Left ventricle myocardium inferior (tissue), 1 donor: ENCODE measurements at places on chromosomes 12 and 14. TPM values are rescaled to one million over a fixed set of nuclear protein-coding genes. Genes with fewer than 3 reads are reported as not detected.

TPPP2 gene
- 1.6 TPM for total RNA-seq

PTMS gene
- total RNA-seq: 104 TPM

EID3 gene
- 0.60 TPM for total RNA-seq

- H3K4me1 ChIP-seq: no peaks in the 10 kb centered on the region
- no peak overlapping the region for H3K4me3 ChIP-seq
- H3K36me3 ChIP-seq: no peaks in the 10 kb centered on the region
- H3K27me3 ChIP-seq: no peaks in the 10 kb centered on the region
- DNase-seq: no peak
- no peak overlapping the region for H3K27ac ChIP-seq
These were observed 15.1 kb downstream of the FRMD6 start for GRCh38 chr14:51666826-51667225.

- H3K4me3 ChIP-seq: no peak overlapping the region
- no peaks in the 10 kb centered on the region for H3K27me3 ChIP-seq
- no peaks in the 10 kb centered on the region for H3K4me1 ChIP-seq
- DNase-seq: no peak
- H3K36me3 ChIP-seq: no peaks in the 10 kb centered on the region
- no peak overlapping the region for H3K27ac ChIP-seq
These were observed 37.8 kb downstream of the LLPH start for GRCh38 chr12:66092559-66093269.

TAS2R14 gene
- 0.58 TPM for total RNA-seq

DNA sequence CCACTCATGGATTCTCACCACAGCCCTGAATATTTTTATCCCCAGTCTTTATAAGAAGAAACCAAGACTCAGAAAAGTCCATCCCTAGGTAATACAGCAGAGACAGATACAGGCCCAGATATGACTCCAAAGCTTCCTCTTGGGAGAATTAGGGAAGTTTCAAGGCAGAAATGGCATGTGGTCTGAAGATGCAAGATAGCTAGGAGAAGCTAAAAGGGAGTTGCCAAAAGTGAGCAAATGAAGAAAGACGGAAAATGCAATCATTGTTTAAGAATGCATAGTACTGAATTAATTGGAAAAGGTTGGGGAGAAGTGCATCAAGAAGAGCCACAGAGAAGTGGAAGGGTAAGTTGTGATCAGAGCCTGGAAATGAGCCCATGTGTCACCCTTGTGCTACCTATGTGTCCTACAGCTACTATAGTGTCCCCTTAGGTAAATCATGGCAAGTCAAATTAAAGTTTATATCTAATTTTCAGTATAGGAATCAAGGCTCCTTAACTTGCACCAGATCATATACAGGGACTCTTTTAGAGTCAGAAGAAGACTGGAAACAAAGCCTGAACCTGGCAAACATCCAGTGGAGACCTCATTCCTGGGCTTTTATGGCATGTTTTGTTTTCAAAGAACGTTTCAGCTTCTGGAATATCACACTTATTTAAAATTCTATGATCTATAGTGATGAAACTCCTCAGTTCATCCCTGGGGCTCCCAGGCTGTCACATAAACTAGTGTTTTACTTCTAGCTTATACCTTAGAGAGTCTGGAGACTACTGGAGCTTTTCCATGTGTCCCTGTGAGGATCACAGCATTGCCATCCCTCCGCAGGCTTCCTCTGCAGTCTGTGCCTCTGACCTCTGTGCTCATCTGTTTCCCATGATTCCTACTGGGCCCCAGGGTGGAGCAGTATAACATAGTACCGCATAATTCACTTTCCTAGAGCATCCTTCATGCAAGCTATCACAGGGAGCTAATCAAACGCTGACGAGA lies 189.0 kb upstream of the CDKN3 start:
- H3K27ac ChIP-seq: no peak overlapping the region
- H3K36me3 ChIP-seq: no peaks in the 10 kb centered on the region
- peaks cover 6% of the 10 kb centered on the region for H3K27me3 ChIP-seq
- no peak for DNase-seq

TDRD9 gene
- total RNA-seq: 4.8 TPM

DNA sequence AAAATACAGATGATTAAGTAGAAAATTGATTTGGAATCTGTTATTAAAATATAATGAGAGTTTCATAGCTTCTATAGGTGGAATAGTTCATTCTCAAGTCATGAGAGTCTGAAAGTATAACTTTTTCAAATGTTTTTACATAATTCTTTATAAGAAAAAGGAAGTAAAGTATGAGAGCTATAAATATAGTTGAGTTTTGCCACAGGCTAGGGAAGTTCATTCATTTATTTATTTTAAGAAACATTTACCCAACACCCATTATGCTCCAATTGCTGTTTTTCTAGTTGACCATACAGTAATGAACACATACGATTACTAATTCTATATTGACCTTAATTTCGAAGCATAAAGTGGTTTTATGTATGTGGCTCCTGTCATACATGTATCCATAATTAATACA lies 24.8 kb downstream of the LRRIQ1 start:
- H3K4me1 ChIP-seq: no peaks in the 10 kb centered on the region
- no peak overlapping the region for H3K27ac ChIP-seq
- H3K4me3 ChIP-seq: no peak overlapping the region
- no peak for DNase-seq

NRXN3 gene
- total RNA-seq: 1.2 TPM

GRCh38 chr12:1533602-1534304 lies 60.6 kb downstream of the FBXL14 start:
- peaks cover 73% of the 10 kb centered on the region for H3K27me3 ChIP-seq
- no peak for DNase-seq
- H3K36me3 ChIP-seq: no peaks in the 10 kb centered on the region
- no peak overlapping the region for H3K27ac ChIP-seq
- H3K4me1 ChIP-seq: peaks cover 17% of the 10 kb centered on the region
- no peak overlapping the region for H3K4me3 ChIP-seq

GRCh38 chr14:87705439-87705896 lies 287.5 kb downstream of the GALC start:
- no peak for DNase-seq
- H3K4me1 ChIP-seq: no peaks in the 10 kb centered on the region
- no peaks in the 10 kb centered on the region for H3K36me3 ChIP-seq
- H3K27ac ChIP-seq: no peak overlapping the region

DNA sequence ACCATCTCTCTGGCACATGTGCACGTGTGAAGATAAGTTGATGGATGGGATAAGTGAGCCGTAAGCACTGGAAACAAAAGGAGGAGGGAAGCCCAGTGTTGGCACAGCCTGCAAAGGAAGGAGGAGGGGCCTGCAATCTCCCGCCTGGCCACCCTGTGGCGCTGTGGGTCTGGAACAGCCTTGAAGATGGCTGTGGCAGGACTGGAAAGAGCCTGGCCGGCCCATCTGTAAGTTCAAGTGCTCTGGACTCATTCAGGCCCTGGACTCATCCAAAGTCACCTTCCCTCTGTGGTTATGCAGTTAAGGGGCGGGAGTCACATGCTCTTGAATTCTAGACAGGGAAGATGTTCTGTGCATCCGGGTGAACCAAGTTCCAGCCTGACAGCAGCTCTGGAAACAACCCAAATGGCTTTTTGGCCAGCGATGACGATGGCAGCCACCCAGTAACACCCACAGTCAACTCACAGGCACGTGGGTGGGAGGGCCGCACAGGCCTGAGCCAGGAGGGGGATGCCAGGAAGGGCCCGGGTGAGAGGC lies 50.4 kb downstream of the CHGA start:
- H3K27ac ChIP-seq: peak overlapping the region; percentile 89
- H3K4me3 ChIP-seq: no peak overlapping the region
- DNase-seq: peak; percentile 82
- peaks cover 16% of the 10 kb centered on the region for H3K36me3 ChIP-seq

DNA sequence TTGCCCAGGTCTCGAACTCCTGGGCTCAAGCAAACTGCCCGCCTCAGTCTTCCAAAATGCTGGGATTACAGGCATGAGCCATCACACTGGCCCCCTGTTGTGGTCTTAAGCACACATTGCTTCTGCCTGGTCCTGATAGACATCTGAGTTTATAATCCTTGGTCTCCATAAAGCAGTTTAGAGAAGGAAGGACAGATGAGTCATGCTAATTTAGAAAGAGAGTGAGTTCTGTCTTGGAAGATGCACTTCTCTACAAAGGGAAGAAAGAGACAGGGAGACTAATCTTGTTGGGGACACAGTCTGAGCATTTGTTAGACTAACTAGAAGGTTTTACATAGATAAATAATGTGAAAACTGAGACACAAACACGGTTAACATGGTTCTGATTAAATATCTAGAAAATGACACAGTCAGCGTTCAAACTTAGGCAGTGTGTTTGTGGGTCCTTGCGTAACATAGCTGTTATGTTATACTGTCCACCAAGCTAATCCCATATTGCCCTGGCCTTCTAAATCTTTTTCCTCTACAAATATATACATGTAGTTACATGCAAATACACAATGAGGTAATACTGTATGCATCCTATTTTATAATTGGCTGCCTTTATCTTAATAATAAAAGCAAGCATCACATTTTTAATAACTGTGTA lies 31.0 kb downstream of the SAMD4A start:
- no peak overlapping the region for H3K4me3 ChIP-seq
- H3K36me3 ChIP-seq: no peaks in the 10 kb centered on the region
- no peak overlapping the region for H3K27ac ChIP-seq
- DNase-seq: no peak
- no peaks in the 10 kb centered on the region for H3K27me3 ChIP-seq

DNA sequence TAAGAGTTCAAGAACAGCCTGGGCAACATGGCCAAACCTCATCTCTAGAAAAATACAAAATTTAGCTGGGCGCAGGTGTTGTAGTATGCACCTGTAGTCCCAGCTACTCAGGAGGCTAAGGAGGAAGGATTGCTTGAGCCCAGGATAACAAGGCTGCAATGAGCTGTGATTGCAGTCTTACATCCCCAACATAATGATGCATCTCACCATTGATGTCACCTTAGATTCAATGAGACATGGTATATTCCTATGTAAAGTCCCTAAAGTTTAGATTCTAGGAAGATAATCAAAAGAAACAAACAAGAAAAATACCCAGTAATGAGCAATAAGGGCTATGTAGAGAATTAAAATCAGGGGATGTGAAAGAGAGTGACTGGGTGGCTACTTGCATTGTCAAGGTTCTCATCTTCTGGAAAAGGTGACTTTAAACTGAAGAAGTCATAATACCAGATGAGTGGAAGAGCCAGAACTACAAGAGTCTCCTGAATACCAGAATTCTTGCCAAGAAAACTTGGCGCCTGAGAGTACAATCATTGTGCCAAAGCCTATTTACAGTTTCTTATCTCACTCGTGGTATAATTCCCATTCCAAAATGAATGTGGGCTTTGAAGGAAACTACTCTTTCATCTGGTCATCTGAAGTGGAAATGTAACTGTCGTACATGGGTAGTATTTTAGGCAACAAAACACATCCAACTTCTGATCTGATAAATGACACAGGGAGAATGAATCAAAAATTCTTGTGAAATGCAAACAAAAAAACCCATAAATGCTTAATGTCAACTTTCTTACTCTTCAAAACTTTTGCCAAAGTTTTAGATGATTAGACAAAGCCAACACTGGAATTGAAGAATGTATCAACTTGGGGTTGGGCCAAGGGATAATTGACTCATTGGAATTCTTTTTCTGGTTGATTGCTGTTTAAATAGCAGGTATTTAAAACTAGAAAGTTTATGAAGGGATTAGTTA lies 81.1 kb upstream of the ST8SIA1 start:
- peak overlapping the region; percentile 73 for H3K27ac ChIP-seq
- no peaks in the 10 kb centered on the region for H3K27me3 ChIP-seq
- H3K36me3 ChIP-seq: no peaks in the 10 kb centered on the region
- DNase-seq: no peak
- peaks cover 30% of the 10 kb centered on the region for H3K4me1 ChIP-seq
- no peak overlapping the region for H3K4me3 ChIP-seq

GRCh38 chr14:103393676-103394626 lies 8.7 kb downstream of the MARK3 start:
- no peaks in the 10 kb centered on the region for H3K36me3 ChIP-seq
- no peak for DNase-seq
- H3K4me3 ChIP-seq: peak overlapping the region; percentile 46
- H3K27me3 ChIP-seq: no peaks in the 10 kb centered on the region
- H3K4me1 ChIP-seq: peaks cover 97% of the 10 kb centered on the region

DNA sequence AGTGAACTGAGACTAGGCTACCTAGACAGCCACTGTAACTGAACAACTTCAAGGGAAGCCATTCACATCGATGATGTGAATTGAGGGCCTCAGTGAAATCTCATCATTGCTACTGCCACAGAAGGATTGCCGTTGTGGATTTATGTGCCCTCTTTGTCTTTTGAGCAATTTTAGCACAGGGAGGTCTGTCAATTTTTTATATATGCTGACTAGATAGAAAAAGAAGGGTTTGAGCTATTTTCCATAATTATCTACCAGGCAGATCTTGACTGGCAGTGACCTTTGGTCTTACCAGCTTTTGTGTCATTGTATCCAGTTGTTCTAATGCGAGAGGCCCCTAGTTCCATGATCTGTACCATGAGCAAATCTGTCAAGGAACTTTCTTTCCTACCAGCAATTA lies 179.4 kb downstream of the ERC1 start:
- no peak overlapping the region for H3K27ac ChIP-seq
- DNase-seq: no peak
- H3K4me3 ChIP-seq: no peak overlapping the region
- H3K4me1 ChIP-seq: peaks cover 22% of the 10 kb centered on the region

DNA sequence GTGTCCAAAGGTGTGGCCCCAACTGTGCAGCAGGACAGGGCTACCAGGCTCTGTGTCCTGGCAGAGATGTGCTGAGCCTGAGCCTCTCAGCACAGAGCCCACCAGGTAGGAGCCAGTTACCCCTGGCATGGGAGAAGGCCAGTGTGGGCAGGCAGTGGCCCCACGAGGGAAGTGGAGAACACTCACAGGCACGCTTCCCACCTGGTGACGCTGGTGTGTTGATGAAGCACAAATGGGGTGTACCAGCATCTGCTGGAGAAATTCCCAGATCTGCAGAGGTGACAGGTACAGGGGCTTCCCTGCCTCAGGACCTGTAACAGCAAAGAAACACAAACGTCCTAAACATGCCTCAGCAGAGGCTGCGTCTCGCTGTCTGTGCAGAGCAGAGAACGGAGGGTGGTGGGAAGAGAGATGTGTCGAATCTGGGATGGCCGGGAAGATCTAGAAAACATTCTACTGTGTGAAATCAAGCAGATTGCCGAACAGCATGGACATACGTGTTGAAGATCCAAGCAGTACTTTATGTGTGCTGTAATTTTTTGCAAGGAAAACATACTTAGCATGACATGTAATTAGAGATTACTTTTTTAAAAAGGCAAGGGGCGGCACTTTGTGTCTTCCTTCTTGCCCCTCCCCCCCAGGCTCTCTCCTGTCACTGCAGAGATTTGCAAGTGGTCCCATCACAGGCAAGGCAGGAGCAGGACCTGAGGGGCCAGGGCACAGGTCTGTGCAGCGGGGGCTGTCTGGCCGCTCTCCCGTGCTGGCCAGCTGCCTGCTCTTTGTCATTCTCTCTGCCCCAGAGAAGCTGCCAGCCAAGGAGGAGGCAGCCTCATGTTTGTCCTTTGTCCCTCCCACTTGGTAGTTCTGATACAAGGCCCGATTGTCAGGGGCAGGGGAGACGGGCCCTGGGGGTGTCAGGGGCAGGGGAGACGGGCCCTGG lies 17.3 kb downstream of the HIP1R start:
- peak overlapping the region; percentile 78 for H3K27ac ChIP-seq
- no peak for DNase-seq
- peaks cover 50% of the 10 kb centered on the region for H3K4me1 ChIP-seq

GRCh38 chr12:67714648-67715047 lies 66.1 kb downstream of the DYRK2 start:
- no peak overlapping the region for H3K27ac ChIP-seq
- H3K27me3 ChIP-seq: no peaks in the 10 kb centered on the region
- DNase-seq: no peak
- H3K4me1 ChIP-seq: peaks cover 23% of the 10 kb centered on the region
- H3K4me3 ChIP-seq: no peak overlapping the region

GRCh38 chr14:82490397-82490796 lies 956.7 kb upstream of the SEL1L start:
- H3K4me1 ChIP-seq: no peaks in the 10 kb centered on the region
- DNase-seq: no peak
- no peak overlapping the region for H3K27ac ChIP-seq
